ENCODE measurements at places on chromosomes 3 and 15.

DNA sequence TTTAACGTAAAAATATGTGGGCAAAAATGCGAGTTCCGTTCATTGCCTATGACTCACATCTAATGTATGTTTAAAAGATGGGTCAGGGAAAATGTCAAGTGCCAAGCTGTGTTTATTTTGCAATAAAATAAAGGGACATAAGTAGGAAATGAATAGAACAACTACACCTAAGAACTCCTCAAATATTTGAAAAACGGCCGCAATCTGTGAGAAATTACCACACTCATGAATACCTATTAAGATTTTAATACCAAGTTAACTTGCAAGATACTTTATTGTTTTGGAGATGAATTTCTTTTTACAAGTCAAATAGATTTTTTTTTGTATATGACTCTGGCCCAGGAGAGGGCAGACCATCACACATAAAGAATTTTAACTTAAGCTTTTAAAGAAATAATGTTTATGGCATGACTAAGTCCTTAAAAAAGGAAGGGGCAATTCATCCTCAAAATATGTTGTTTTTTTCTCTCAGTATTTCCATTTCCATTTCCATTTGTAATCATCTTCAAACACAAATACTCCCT is 152.7 kb downstream of the SUCNR1 start:
- no peak for DNase-seq

- no peak for DNase-seq
These were observed 330.1 kb downstream of the ARPP21 start for GRCh38 chr3:35969406-35969805.

GRCh38 chr3:45555666-45556065 is 38.9 kb upstream of the LIMD1 start:
- DNase-seq: no peak

DNA sequence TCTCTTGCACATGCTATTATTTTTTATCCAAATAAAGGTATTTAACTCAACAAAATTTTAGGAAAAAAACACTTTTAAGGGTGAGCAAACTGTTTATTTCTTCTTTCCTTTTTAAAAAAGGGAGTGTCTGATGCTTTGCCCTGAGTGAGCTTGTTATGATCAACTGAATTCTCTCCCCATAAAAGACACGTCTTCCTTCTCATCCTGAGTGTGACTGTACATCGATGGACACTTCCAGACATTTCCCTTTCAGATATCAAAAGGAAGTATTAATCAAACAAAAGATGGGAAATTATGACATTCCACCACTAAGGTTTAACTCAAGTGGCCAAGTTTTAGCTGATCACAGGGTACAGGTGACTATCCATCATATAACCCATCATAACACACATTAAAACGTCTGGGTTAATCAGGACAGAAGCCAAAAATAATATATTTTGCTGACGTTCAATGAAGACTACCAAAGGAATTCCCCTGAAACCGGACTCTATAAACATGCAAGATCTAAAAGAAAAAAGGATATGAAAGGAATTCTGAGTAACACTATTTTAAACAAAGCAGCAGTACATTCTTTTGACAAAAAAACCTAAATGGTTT is 354.8 kb downstream of the MECOM start:
- no peak for DNase-seq

DNA sequence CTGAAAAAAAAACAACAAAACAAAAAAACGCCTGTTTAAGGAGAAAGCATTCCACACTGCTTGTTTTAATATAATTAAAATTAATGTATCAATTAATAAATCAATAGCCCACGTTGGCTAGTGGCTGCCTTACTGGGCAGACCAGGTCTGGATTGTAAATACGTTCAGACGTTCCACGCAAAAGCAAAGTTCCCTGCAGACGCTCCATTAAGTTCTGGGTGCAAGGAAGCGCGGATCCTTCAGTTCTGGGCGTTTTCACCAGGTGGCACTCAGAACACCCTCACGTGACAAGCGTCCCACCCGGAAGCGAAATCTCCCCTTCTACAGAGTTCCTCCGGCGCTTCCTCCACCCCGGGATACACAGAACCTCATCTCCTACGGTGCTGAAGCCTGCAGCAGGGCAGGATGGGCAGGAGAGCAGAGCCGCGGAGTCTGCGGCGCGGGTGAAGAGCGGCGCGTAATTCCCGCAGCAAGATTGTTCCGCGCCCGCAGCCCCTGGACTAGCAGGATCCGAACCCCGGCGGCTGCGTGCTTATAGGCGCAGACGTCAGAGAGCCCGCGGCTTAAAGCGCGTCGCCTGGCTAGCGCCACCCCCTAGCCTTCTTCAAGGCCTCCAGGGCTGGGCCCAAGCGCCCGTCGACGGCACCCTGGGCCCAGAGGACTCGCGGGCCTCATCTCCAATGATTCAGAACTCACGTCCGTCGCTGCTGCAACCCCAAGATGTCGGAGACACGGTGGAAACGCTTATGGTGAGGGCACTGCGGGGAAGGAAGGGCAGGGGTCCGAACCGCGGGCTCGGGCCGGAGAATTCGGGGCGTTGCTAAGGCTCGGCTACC is at the start of gene SLC25A38:
Gene SLC25A38, plus strand, starts transcription at position 326 of the 836 bp plus-strand sequence. Its CDS starts 355 bp downstream, at position 681.
- peak; percentile 57 for DNase-seq

DNA sequence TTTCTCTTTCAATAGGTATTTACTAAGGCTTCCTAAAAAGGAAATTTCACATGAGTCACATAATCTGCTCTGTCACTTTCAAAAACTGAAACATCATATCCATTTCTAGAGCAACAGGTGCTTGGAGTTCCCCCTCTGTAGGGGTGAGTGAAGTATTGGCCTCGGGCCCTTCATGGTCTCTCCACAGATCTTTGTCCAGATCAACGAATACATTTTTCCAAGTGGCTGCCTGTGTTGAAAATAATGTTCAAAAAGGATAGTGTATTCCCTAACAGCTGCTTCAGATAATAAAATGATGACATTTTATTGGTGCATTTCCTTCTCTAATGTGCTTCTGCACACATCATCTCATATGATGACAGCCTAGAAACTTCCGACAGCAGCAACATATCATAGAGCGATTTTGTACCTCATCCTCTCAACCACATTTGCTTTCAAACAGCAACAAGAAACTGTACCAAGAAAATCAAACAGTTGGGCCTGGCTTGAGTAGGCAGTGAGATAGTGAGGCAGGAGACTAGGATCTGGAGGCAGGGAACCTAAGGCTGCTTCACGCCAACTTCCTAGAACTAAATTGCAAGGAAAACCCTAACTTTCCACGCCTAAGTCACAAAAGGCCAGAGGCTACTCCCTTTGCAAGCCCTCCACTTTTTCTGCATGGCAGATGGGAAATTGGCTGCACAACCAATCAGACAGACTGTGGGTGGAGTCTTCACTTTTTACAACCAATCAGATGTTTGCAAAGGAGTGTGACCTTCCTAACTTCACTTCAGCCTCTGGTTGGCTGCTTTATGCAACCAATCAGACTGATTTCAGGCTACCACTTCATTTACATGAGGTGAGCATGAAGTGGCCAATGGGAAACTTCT is 340.2 kb downstream of the LRRC3B start:
- DNase-seq: no peak

- no peak for DNase-seq
These were observed 28.7 kb downstream of the TRIM69 start for GRCh38 chr15:44765036-44765435.

DNA sequence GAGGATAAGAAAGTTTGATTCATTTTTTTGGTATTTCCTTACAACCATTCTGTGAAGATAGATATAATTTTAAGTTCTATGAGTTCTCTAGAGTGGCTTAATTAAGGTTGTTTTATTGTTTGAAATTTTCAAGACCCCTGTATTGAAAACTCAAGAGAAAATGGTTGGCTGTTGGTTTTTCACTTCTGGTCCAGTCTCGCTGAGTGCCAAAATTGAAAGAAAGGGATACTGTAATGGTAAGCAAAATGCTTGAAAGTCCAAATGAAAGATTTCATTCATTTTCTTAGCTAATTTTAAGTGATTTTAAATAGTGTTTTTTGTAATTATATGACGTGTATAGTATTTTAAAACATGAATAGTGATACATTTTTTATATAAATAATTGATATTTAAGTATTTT is 7.4 kb downstream of the ARRDC4 start:
- no peak for DNase-seq

GRCh38 chr3:124557-125179 is 71.9 kb upstream of the CHL1 start:
- DNase-seq: no peak

DNA sequence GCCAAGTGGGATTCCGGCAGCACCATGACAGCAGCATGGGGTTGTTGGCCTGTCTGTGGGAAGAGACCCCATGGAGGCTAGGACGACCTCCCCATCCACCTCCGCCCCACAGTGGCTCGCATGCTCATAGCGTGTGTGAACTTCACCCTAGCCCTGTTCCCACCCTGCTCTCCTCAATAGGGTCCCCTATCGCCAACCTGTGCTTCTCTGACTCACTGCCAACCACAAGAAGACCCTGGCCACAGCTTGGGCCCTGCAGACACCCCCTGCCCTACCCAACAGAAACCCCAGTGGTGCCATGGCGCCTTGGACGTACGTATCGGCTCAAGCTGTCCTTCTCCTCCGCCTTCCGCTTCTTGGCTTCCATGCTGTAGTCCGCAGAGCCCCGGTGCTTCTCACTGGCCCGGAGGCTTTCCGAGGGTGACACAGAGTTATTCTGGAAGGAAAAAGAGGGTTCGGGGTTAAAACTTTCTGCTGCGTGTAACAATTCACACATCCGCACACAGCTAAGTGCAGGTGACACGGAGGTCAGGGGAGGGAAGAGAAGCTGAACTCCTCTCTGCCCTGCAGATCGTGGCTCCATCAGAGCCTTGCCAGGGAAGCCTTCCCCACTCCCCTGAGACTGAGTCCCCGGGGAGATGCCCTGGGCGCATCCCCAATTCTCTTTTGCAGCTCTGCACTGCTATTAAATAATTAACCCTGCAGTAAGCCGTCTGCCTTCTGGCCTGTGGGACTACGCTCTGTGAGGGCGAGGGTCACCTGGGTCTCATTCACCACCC is 37.3 kb downstream of the TLE3 start:
- DNase-seq: no peak

DNA sequence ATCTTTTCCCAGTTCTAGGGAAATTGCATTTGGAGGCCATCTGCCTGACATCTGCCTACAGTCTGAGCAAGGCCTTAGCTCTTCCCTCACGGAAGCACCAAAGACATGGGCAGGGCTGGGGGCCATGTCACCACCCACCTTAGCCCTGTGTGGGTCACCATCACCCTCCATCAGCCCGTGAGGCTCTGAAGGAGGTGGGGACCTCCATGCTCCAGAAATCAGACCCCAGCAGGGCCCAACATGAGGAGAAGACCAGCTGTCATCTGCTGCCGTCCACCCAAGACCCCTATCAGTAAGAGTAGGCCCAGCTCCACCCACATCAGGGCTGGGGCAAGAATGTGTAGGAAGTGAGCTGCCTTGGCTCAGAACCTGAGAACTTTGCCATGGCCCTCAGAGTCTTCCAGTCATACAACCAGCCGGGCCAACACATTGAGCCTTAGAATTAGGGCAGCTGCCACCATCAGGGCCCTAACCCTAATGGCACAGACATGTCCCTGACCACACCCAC is 1.9 kb downstream of the TMIE start:
- no peak for DNase-seq
